Central memory CD8-positive, alpha-beta T cell (primary cell): ENCODE measurements at places on chromosomes 11 and 22.

- H3K36me3 ChIP-seq = peaks cover 9% of the 10 kb centered on the region
- no peak overlapping the region for H3K4me3 ChIP-seq
- peaks cover 26% of the 10 kb centered on the region for H3K4me1 ChIP-seq
- no peak overlapping the region for H3K27ac ChIP-seq
- DNase-seq = no peak
These were observed 4.0 kb upstream of the CDKN1C start for GRCh38 chr11:2889362-2890273.

DNA sequence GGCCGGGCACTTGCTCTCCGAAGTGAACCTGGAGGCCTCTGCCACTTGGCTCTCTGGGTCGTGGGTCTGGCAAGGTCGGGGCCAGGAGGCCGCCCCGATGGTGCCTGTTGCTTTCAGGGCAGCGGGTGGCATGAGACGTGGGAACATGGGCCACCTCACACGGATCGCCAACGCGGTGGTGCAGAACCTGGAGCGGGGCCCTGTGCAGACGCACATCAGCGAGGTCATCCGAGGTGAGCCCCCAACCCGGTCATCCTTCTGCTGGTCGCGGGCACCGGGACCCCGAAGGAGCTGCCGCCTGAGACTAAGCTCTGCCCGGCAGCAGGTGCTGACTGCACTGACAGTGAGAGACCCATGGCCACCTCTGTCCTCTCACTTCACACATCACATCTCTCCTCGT, 40.0 kb downstream of the SBF1 start:
- no peak for DNase-seq
- no peaks in the 10 kb centered on the region for H3K27me3 ChIP-seq
- peak overlapping the region; percentile 81 for H3K27ac ChIP-seq
- H3K4me3 ChIP-seq = peak overlapping the region; percentile 52
- peaks cover 37% of the 10 kb centered on the region for H3K36me3 ChIP-seq

GRCh38 chr22:35861451-35861850, 143.8 kb downstream of the APOL5 start:
- no peak overlapping the region for H3K4me3 ChIP-seq
- DNase-seq = no peak
- H3K4me1 ChIP-seq = no peaks in the 10 kb centered on the region
- H3K36me3 ChIP-seq = no peaks in the 10 kb centered on the region

GRCh38 chr11:44290208-44290607, 19.7 kb downstream of the ALX4 start:
- no peak overlapping the region for H3K4me3 ChIP-seq
- peaks cover 2% of the 10 kb centered on the region for H3K36me3 ChIP-seq
- no peaks in the 10 kb centered on the region for H3K4me1 ChIP-seq
- no peak overlapping the region for H3K27ac ChIP-seq

- peaks cover 42% of the 10 kb centered on the region for H3K27me3 ChIP-seq
- no peak for DNase-seq
- H3K36me3 ChIP-seq = no peaks in the 10 kb centered on the region
- H3K27ac ChIP-seq = no peak overlapping the region
- no peak overlapping the region for H3K4me3 ChIP-seq
- no peaks in the 10 kb centered on the region for H3K4me1 ChIP-seq
These were observed 64.8 kb downstream of the APOL5 start for GRCh38 chr22:35782504-35782903.

DNA sequence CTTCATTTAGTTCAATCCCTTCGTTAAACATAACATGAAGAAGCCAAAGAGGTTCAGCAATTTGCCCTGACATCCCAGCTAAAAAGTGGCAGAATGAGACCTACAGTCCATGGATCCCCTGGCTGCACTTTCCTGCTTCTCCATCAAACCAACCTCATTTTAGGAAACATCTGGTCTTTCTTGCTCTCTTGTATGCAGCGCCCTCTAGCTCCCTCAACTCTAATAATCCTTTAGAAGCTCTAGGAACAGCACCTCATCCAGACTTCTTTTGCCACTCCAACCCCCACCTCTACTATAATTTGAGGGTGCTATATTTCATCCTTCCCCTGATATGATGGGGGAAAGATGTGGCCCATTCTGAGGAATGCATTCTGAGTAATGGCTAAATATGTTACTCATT, 7.4 kb downstream of the CNTF start:
- H3K4me1 ChIP-seq = peaks cover 4% of the 10 kb centered on the region
- H3K27ac ChIP-seq = no peak overlapping the region
- DNase-seq = no peak
- H3K36me3 ChIP-seq = peaks cover 5% of the 10 kb centered on the region
- H3K27me3 ChIP-seq = no peaks in the 10 kb centered on the region

DNA sequence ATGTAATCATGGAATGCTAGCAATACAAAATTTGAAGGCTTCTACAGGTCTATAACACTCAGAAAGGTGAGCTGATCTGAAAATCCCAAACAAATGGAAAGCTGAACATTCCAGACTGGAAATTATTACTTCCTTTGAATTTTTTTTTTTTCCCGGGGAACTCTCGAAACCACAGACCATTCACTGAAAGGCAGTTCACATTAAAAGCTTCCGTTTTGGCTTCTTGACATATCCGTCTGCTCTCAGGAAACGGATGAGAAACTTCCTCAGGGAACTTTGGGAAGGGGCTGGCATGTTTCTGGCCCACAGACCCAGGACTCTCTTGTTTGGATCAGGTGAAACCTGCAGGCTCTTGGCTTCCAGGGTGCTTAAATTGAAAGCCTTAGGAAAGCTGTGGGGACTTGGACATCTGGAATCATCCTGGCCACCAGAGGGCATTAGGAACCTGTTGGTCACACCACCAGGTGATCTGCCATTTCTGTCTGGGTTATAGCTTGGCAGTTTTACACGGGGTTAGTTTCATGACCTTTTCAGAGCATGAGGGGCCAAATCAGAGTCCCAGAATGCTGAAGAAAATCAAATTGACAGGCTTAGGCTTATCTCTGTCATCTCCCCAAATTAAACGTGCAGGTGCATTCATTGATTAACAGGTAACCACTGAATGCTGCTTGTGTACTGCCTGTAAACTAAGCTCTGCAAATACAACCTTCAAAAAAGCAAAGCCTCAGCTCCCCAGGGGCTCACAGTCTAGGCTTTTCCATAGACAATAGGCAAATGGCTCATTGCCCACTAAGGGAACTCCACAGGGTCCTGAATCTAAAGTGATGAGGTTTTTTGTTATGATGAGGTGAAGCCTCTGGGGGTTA, 22.7 kb upstream of the GRAMD1B start:
- H3K27me3 ChIP-seq = no peaks in the 10 kb centered on the region
- no peaks in the 10 kb centered on the region for H3K36me3 ChIP-seq
- DNase-seq = peak; percentile 37
- H3K4me3 ChIP-seq = no peak overlapping the region
- H3K27ac ChIP-seq = no peak overlapping the region
- no peaks in the 10 kb centered on the region for H3K4me1 ChIP-seq

GRCh38 chr11:68812526-68812925, 29.2 kb downstream of the CPT1A start:
- no peak overlapping the region for H3K4me3 ChIP-seq
- H3K36me3 ChIP-seq = peaks cover 26% of the 10 kb centered on the region
- no peaks in the 10 kb centered on the region for H3K27me3 ChIP-seq
- peaks cover 13% of the 10 kb centered on the region for H3K4me1 ChIP-seq
- H3K27ac ChIP-seq = no peak overlapping the region
- no peak for DNase-seq

- DNase-seq = no peak
- peaks cover 12% of the 10 kb centered on the region for H3K4me1 ChIP-seq
- no peaks in the 10 kb centered on the region for H3K36me3 ChIP-seq
- no peak overlapping the region for H3K27ac ChIP-seq
- H3K4me3 ChIP-seq = no peak overlapping the region
- H3K27me3 ChIP-seq = peaks cover 54% of the 10 kb centered on the region
These were observed 348.1 kb downstream of the BRD1 start for GRCh38 chr22:49479566-49479965.

DNA sequence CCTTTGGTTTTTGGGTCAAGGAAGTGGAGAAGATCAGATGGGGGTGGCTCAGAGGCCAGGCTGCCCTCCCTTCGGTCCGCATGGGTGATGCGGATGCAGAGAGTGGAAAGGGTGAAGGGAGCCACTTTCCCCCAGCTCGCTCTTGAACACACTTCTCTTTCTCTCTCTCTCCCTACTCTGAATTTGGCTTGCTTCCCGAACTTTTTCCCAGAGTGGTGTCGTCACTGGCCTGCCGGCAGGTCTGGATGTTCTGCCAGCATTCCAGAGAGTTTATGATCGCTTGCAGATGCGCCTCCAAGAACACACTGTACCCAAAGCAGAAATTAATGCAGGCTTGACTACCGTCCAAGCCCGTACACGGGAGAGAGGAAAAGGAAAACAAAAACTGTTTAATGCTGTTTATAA, 103.2 kb downstream of the ZBTB16 start:
- no peak for DNase-seq
- H3K4me1 ChIP-seq = peaks cover 82% of the 10 kb centered on the region
- H3K27me3 ChIP-seq = no peaks in the 10 kb centered on the region
- no peak overlapping the region for H3K27ac ChIP-seq

- H3K27ac ChIP-seq = peak overlapping the region; percentile 91
- H3K36me3 ChIP-seq = peaks cover 6% of the 10 kb centered on the region
- peak overlapping the region; percentile 81 for H3K4me3 ChIP-seq
- H3K27me3 ChIP-seq = peaks cover 5% of the 10 kb centered on the region
These were observed 1.6 kb downstream of the GRAMD1B start for GRCh38 chr11:123431619-123432018.

GRCh38 chr11:100646545-100646944, 40.5 kb upstream of the ARHGAP42 start:
- H3K36me3 ChIP-seq = no peaks in the 10 kb centered on the region
- H3K4me1 ChIP-seq = no peaks in the 10 kb centered on the region
- no peak for DNase-seq
- no peak overlapping the region for H3K4me3 ChIP-seq
- H3K27ac ChIP-seq = no peak overlapping the region

- no peaks in the 10 kb centered on the region for H3K27me3 ChIP-seq
- no peak for DNase-seq
- peaks cover 14% of the 10 kb centered on the region for H3K36me3 ChIP-seq
- peaks cover 43% of the 10 kb centered on the region for H3K4me1 ChIP-seq
These were observed 1.5 kb downstream of the UFD1 start for GRCh38 chr22:19477321-19478044.

- peak overlapping the region; percentile 52 for H3K4me3 ChIP-seq
- DNase-seq = no peak
- H3K36me3 ChIP-seq = peaks cover 24% of the 10 kb centered on the region
- H3K27ac ChIP-seq = peak overlapping the region; percentile 76
- H3K4me1 ChIP-seq = peaks cover 42% of the 10 kb centered on the region
- H3K27me3 ChIP-seq = no peaks in the 10 kb centered on the region
These were observed 23.1 kb downstream of the CBL start for GRCh38 chr11:119229288-119229672.
